Stimulated activated CD8-positive, alpha-beta memory T cell treated with anti-CD3 and anti-CD28 coated beads, Interleukin-15, amount 100 ng/mL, for 4 hours (primary cell): ENCODE measurements at places on chromosomes 7 and 10.

DNA sequence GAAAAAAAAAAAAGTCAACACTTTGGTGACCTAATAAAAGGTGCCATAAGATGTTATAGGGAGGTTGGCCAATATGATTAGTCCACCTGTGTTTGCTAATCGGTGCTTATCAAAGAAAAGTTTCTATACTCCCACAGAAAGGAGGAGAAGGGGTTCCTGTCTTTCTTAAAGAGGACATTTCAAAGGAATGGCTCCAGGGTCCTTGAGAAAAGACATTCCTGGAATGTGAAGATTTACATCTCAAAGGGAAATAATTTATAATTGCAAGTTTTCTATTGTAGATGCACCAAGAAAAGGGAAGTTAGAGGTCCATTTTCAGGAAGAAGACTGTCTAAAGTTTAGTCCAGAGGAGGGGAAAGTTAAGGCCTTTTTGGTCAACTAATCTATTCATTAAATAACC, 715.3 kb downstream of the NXPH1 start:
- no peak for DNase-seq

DNA sequence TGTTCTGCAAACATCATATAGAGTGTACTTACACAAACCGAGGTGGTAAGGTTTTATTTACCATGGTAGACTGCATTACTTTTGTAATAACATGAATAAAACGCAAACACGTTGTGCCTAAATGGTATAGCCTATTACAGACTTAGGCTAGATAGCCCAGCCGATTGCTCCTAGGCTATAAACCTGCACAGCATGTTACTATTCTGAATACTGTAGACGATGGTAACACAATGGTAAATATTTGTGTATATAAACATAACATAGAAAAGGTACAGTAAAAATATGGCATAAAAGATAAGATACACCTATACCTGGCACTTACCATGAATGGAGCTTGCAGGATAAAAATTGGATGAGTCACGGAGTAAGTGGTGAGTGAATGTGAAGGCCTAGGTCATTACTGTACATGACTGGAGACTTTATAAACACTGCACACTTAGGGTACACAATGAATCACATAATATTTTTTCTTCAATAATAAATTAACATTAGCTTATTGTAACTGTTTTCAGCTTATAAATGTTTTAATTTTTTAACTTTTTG, 16.3 kb downstream of the AKR1D1 start:
- DNase-seq = no peak

- DNase-seq = peak; percentile 34
Measured at GRCh38 chr7:102286237-102287110, at the start of gene SH2B2. SH2B2 (plus strand) TSS chr7:102286868; CDS start chr7:102300551, 13,683 bp downstream.

DNA sequence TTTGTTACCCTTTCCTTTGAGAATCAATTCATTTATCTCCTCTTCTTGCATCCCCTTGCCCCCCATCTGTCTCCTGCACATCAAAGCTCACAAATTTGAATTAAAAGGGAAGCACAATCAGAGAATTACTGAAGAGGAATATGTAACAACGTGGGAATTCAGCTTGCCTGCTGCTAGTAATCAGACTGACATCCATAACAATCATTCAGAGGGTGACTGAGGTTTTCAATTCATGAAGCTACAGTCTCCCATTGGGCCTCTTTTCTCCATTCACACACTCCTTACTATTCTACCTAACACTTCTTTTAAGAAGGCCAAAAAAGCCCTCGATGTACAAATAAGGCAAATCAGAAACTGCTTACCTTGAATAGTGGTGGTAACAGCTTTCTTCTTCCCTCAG, 24.3 kb upstream of the DNA2 start:
- no peak for DNase-seq

DNA sequence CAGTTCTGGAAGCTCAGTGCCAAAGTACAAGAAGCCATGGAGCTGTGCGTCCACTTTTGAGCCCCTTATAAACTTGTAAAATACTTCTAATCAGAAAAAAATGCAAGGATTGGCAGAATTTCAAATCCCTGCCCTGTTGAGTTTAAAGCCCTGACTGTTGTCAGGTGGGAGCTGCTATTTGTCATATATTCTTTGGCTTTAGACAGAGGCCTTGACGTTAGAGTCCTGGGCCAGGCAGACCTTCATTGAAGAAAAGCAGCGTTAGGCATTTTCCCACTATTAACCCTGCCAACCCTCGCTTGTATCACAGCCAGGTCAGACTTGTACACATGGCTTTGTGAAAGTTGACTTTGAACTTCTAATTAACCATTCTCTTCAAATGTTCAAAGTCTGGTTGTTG, 155.4 kb downstream of the TWIST1 start:
- DNase-seq = no peak

DNA sequence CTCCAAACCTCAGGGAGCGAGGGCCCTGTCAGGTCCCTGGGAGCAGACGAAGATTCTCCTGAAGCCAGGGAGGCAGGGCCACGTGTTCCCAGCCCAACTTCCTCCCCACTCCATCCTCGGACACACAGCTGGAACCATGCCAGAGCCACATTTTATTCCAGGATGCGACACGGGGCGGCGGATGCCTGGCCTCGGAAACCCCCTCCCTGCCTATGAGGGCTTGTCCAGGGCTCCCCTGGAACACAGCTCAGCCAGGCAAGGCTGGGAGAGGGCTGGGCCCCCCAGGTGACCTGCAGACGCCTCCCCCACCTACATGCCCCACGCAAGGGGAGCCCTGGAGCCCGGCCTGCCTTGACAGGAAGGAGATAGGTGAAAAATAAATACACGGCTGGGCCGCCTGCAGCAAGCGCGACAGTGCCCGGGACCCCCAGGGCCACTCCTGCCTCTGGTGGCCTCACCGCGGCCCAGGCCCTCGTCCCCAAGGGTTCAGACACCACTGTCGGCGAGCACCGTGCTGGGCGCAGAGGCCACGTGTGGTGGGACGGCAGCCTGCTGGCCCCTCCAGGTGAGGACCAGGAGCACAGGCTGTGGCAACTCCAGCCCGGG, 21.5 kb downstream of the GET4 start:
- no peak for DNase-seq

- DNase-seq = no peak
Measured at GRCh38 chr7:106865130-106866041, at the start of gene PIK3CG. PIK3CG (plus strand) TSS chr7:106865282; CDS start chr7:106867562, 2,280 bp downstream.

GRCh38 chr10:75499556-75500160, 68.2 kb downstream of the LRMDA start:
- no peak for DNase-seq

- DNase-seq = no peak
Measured at GRCh38 chr7:101164071-101164840, 1.1 kb downstream of the VGF start.

GRCh38 chr10:34147641-34148304, 667.3 kb downstream of the PARD3 start:
- no peak for DNase-seq

- DNase-seq = no peak
Measured at GRCh38 chr7:78635026-78635793, 818.3 kb downstream of the MAGI2 start.

DNA sequence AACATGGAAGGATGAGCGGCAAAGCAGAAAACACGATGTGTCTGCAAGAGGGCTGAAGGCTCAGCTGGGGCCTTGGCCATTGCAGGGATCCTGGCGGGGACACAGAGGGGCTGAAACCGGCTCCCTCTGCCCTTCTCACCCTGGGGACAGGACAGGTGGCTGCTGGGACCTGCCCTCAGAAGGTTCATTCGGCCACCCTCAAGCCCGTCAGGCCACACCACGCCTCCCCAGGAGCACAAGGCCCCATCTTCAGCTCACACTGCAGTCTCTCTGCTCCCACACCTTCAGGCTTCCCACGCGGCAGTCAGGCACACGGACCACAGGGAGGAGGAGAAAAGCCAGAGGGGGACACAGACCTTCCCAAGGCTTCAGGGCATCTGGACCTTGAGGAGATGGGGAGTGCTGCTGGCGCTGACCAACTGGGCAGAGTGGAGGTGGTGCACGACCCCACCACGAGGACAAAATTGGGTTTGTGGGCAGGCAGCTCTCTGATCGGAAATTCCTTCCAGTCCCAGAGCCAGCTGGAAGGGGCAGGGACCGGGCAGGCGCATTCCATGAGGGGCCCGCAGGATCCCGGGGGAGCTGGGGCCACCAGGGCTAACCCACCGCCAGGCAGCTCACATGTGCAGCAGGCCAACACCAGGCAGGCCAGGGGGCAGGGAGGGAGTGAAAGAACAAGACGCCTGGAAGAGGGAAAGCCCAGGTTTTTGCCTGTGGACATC, 104.0 kb downstream of the MAD1L1 start:
- DNase-seq = no peak

DNA sequence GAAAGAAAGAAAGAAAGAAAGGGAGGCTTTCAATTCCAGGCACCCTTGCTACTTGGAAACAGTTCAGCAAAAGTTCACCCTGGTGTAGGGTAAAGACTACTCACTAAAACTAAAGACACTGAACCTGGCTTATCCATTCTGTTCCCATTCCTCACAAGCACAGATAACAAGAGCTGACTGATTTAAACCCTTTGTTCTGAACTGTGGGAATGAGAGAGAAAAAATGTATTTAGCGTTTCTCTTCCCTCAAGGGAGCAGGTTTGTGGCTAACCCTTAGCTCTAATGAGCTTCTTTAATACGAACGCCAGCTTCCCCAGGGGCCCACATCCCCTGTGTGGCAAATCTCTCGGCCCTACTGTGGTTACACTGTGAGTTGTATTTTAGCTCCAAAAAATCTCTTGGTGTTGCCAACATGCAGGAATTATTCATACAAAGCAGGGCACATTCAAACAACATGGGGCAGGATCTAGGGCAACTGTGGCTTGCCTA, 23.3 kb downstream of the PRTFDC1 start:
- no peak for DNase-seq

- DNase-seq = no peak
Measured at GRCh38 chr7:74212661-74213060, 2.9 kb downstream of the LAT2 start.

GRCh38 chr10:123742751-123743440, 76.7 kb downstream of the GPR26 start:
- no peak for DNase-seq

DNA sequence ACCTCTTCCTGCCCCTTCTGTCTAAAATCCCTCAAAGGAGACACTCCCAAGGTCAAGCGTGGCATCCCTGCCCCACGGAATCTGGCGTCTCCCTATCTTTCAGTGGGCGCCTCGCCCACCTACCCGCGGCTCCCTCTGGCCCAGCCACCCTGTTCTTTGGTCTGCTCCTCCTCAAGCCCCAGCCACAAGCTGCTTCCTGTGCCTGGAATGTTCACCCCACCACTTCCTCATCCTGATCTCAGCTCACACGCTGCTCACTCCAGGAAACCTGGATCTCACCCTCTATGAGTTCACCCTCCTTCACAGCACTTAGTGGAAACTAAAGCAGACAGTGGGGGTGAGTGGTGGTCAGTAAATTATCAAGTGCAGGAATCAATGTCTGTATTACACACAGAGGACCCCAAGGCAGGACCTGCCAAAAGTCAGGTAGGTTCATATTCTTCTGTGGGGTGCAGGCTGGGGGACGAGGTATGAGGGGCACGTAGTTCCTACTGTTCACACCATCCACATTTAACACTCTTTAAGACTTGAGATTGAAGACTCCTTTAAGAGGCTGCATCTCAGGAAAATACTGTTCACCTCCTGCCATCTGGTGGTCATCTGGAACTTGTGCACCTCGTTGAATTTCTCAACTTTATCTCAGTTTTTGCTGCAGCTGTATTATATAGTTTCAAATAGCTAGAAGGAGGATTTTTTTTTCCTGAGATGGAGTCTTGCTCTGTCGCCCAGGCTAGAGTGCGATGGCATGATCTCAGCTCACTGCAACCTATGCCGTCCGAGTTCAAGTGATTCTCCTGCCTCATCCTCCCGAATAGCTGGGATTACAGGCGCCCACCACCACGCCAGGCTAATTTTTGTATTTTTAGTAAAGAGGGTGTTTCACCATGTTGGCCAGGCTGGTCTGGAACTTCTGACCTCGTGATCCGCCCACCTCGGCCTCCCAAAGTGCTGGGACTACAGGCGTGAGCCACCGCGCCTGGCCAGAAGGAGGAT, 166.6 kb downstream of the ARHGAP21 start:
- no peak for DNase-seq

DNA sequence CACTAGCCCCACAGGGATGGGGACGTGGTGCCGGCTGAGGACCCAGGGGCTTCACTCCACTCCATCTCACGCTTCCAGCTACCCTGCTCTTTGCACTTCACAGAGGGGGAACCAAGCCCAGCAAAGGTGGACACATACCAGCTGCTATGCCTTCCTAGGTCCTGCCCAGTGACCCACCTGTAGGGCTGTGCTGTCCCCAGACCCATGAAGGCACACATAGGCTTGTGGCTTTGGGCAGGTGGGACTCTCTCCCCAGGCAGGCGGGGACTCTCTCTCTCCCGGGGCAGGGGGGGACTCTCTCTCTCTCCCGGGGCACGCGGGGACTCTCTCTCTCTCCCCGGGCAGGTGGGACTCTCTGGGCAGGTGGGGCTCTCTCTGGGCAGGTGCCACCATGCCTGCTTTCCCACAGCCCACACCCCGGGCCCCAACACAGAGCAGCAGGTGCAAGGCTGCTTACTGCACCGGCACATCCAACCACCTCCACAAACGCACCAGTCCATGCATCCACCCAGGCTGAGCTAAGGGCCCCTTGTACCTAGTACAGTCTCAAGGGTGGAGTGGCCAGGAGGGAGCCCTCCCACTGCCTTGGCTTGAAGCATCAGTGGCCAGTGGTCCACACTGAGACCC, 13.8 kb upstream of the GPR146 start:
- no peak for DNase-seq
